ENCODE measurements at places on chromosomes 1 and 21.

DNA sequence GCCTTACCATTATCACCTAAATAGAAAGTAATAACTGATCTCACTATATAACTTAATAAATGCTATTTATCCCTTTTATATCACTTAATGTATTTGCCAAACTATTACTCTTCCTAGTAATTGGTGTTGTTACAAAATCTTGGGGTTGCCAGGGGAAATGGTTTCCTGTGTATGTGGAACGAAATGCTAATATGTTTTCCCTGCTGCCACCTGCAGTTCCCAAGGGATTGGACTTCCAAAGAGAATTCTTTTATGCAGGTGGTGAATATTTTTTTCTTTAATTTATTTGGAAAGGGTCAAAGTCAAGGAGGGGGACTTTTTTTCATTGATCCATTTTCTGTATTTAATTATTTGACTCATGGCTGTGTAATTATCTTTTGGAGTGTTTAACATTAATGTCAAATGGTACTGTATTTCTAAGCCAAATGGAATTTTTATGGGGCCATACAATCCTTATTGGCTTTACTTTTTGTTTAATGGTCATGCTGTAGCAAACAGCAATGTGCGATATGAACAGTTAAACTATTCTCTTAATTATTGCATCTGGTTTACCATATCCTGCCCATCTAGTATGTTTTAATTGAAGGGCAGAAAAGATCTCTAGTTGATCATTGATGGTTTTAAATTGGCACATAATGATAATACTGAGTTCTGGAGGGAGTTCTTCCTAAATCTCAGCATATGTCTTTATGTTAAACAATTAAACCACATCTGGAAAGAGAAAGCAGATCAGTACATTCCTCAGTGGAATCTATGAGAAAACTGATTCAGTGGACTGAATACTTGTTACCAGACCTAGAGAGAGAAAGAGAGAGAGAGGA, 486.3 kb downstream of the TTLL7 start:
- DNase-seq: no peak

DNA sequence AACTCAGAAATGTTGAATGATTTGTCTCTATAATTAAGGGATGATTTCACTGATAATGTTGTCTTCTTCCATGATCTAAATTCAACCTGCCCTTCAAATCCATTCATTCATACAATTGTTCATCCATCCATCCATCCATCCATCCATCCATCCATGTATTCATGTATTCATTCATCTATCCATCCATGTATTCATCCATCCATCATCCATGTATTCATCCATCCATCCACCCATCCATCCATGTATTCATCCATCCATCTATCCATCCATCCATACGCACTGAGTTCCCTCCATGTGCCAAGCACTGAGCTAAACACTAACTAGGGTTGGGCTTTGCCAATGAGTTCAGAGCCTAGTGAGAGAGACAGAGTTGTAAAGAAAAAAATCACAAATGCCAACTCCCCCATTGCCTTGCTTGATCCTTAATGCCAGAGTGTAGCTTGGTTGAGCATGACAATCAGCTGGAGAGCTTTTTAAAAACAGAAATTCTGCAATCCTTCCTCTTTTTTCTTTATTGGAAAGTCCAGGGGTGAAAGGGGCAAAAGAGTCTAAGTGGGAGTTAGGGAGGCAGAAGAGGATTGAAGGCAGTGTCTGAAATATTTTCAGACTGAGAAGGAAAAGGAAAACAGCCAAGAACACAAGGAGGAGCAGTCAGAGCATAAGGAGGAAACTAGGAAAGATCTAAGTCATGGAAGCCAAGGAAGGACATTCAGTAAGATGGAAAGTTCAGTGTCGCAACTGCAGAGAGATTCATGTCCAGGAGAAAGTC, 92.4 kb upstream of the ERG start:
- no peak for DNase-seq

DNA sequence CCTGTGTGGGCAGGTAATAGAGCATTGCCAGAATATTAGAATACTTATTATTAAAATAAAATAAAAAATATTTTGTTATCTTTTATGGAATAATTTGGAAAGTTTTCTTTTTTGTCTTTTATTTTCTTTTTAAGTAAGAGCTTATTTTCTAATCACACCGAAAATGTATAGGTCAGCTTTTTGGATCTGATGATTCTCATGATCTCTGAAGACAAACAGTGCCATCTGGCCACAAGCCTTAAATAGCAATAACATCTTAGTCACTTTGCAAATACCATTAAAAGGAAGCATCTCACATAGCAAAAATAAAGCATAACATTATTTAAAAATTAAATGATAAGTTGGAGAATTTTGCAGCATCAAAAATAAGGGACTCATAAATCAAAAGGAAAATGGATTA, 213.8 kb downstream of the PLA2G4A start:
- no peak for DNase-seq

GRCh38 chr1:213669512-213669911, 318.3 kb upstream of the PROX1 start:
- no peak for DNase-seq

DNA sequence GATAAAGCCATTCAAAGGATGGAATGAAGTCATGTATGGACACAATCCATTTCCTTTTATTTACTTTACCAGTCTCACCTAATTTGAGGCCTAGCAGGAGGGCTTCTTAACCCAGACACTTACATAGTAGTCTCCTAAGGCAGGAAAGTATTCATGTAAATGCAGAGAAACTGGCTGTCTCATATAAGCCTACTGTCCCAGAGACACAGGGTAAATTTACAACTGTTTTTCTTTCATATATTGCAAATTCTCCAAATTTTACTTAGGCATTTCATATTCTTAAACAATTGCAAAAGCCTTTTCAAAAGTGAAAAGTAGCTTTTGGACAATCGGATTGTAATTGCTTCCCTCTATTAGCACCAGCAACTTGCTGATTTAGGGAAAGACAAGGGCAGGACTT, 29.9 kb downstream of the SPAG17 start:
- no peak for DNase-seq

GRCh38 chr1:36486439-36487335, 4.0 kb upstream of the CSF3R start:
- DNase-seq: no peak

DNA sequence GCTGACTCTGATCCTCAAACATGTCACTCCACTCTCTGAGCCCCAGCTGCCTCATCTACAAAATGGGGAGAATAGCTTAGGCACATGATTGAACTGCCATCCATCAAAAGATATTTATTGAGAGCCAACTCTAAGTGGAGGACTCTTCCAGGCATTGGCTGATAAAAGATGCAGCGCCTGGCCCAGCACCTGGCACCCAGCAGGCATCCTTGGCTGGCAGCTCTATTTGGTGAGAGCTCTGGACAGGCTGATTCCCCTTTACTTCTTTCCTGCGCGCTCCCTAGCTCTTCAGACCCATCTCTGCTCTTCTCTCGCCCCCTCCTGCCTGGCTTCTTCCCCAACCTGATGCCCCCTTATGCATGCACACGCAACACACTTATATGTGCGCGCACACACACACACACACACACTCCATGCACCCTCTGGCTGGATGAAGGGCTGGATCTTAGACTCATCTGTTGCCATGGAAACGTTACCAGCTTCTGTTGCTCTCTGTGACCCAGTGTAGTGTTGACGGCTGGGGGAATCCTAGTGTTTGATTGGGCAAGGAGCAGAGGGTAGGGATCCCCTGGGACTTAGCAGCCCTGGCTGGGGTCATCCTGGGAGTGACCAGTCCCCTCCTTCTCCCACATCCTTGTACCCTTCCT, 49.3 kb downstream of the VWA5B1 start:
- DNase-seq: no peak
